Bronchial epithelial cell (primary cell): ENCODE measurements at places on chromosomes 6 and 20.

DNA sequence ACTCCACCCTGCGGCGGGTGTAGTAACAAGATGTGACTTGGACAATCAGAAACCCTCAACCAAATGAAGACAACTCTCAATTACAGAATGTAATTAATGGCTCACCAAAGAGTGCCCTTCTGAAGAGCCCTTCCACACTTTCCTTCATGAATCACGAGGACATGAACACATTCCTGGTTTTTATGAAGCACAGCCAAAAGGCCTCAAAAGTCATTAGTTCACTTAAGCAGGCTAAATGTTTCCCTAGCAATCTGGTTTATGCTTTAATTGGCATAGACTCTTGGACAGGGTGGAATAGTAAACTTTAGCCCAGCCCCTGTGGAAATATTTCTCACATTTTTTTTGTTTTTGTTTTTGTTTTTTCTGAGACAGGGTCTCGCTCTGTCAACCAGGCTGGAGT lies 20.5 kb downstream of the CPNE5 start:
- DNase-seq, result no peak

- DNase-seq, result no peak
Observed at GRCh38 chr20:51468636-51469035, 73.9 kb downstream of the NFATC2 start.

- no peak for DNase-seq
Observed at GRCh38 chr20:57651881-57652605, 31.8 kb upstream of the ZBP1 start.

- no peak for DNase-seq
Observed at GRCh38 chr6:37600312-37600916, 97.3 kb downstream of the MDGA1 start.

DNA sequence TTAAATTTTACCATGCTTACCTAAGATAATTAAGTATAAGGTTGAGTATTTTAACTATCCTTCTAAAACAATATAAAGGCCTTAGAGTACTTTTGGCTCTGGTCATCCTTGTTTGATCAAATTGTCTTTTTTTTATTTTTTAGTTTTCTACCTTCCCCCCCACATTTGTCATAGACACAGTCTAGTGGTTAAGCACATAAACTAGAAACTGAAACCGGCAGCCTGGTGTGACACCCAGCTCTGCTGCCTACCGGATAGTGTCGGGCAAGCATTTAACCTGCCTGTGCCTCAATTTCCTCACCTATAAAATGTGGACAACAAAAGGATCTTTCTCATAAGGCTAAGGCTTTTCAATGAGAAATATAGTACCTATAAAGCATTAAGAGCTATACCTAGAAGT lies 21.6 kb upstream of the TULP4 start:
- DNase-seq, result no peak
